ENCODE measurements at places on chromosomes 16 and 17.

DNA sequence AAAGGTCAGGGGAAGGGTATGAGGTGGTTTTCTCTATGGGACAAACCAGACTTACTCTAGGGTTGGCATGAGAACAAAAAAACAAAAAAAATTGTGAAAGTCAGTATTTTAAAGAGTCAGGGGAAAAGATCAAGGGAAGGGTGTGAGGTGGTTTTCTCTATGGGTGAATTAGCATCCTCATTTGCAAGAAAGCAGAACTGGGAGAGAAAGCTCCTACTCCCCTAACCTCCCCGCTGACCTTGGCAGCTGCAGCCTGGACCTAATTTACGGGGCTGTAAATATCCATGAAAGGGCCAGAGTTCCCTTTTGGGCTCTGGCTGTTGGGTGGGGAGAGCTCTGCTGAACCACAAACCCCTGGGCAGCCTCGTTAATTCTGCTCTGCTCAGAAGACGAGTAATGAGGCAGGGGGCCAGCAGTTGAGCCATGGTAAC is 10.6 kb downstream of the RHBDL3 start:
- no peak for DNase-seq

DNA sequence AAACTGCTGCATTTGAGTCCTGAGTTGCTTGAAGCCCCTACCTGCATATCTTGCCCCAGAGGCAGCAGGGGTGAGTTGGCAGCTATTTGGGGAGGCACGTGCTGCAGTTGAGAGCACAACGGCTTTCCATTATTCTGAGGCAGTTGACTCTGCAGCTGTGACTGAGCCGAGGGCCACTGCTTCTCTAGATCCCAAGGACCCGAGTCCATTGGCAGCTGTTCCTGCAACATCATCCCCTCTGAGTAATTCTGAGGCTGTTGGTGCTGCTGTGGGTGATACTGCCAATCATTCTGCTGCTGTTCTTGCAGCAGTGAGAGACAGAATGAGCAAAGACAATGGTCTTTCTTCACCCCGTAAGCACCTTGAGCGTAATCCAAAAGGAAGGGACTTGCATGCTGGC is 12.7 kb downstream of the TERF2IP start:
- no peak for DNase-seq

DNA sequence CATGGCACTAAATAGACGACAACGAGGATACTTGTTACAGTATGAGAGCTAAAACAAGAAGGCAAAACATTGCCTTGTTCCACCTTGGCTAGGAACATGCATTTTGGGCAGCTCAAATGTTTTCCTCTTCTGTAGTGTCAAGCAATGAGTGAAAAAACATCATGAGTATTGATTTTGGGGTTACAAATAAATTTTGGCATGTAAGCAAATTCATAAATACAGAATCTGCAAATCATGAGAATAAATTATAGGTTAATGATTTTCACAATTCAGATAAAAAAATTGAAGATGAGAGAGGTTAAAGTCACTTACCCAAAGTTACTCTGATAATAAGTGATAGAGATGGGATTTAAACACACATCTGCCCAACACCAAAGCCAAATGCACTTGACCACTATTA is 28.4 kb upstream of the NUFIP2 start:
- DNase-seq = no peak

GRCh38 chr16:72875291-72876031 is 172.5 kb downstream of the ZFHX3 start:
- DNase-seq = no peak

DNA sequence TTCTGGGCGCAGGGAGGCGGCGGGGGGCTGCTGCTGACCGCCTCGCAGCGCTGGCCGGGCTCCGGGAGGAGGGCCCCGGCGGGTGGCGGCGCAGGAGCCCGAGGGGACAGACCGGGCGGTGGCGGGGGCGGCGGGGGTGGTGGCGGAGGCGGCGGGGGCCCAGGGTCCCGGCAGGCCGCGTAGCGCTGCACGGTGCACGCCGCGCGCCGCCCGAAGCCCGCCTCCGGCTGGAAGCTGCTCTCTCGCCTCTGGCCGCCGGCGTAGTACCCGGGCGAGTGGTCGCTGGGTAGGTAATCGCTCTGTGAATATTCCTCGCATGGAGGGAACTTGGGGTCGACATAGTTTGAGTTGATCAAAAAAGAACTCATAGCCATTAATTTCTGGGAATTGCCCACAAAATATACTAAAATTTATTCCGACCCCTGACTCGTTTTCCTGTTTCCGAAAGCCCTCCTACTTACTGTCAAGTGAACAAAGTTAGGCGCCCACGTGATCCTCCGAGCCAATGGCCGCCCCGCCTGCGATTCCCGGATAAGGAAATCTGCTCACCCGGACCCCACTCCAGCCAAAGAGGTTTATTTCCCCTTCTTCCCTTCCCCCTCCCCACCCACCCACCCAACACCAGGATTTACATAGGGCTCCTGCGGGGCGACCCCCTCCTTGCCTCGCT is at the start of gene HOXB4:
Gene HOXB4, minus strand, starts transcription at position 405 of the 670 bp plus-strand sequence. Its CDS starts 31 bp downstream, at position 374.
- DNase-seq = peak; percentile 50

DNA sequence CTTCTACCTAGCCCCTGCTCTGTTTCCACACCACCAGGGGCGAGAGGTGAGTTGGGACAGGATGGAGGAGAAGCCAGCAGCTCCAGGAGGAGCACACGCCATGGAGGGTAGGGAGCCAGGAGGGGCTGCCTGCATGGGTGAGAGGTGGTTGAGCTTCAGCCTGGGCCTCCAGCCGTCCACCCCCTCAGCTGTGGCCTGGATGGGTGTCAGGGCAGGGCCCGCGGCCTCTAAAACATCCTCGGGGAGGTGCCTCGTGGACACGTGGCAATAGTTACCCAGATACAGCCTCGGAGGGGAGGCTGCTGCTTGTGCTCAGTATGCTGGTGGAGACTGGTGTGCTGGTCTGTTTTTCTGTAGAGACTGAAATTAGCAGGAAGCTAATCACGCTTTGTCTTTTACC is 104.7 kb upstream of the GSE1 start:
- no peak for DNase-seq

DNA sequence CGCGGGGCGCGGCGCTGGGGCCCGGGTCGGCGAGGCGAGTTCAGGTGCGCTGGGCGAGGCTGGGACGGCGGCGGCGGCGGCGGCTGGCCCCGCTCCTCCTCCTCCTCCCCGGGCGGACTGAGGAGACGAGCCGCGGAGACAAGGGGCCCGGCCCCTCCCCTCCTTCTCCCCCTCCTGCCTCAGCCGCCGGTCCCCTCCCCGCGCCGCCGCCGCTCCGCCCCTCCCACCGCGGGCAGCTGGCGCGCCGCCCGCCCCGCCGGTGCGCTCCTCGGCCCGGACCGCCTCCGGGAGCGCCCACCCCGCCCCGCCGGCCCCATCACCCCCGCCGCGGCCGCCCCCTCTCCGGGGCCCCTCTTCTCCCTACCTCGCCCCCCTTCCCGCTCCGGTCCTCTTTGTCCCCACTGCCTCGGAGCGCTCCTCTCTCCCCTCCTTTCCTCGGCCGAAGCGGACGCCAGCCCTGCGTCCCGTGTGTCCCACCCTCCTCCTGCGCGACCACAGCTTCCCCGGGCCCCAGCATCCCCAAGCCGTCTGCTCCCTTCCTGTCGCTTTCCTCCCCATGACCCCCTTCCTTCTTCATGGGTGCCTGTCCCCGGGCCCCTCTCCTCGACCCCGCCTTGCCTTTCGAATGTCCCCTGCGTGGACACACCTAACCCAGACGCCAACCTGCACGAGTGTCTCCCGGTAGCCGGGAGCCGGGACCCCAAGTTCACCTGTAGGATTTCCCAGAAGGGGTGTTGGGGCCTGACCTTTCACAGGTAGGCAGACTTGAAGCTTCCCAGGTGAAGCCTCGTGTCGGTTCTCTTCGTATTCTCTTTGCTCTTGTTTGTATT is at the start of gene TOX3:
Gene TOX3, minus strand, starts transcription at position 140 of the 830 bp plus-strand sequence. CDS start 420 bp downstream, outside the sequence.
- DNase-seq = no peak

DNA sequence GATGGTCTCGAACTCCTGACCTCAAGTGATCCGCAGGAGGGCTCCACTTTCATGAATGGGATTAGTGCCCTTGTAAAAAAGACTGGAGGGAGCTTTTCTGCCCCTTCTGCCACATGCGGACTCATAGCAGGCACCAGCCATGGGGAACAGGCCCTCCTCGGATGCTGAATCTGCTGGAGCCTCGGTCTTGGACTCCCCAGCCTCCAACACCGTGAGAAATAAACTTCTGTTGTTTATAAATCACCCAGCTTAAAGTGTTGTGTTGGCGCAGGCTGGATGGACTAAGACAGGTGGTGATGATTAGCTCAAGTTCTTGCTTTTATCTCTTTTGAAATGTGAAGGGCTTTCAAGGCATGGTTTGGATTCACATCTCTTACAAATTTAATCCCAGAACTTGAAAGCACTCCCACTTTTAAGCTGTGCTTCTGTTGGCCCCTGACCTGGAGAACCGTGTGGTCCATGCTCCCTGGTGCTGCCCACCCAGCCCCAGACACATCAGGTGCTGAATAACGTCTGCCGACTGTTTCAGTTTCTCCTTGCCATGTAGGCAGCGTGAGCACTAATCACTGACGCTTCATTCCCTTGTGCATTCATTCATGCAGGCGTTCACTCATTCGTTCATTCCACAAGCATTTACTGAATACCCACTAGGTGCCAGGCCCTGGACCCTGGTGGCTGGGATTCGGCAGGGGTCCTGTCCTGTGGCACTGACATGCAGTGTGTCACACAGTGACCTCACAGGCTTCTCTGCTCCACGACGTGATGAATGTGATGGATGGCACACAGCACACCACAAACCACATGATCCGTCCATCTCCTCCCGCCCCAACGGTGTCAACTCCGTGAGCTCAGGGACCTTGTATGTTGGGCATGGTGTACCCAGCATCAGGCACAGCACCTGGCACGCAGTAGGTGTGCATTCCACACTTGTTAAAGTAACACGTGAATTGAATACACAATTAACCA is 8.9 kb downstream of the CIBAR2 start:
- no peak for DNase-seq

DNA sequence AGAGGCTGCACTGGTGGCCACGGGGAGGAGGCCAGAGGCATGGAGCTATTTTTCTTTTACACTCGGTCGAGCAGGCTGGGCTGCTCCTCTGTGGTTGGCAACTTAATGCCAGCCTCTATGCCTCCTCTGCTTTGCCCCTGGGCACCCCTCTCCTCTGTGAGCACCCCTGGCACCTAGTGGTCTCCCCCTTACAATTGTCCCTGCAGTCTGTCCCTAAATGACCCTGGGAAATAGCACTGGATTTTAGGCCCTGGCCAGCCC is 27.0 kb downstream of the LRRC75A start:
- no peak for DNase-seq

DNA sequence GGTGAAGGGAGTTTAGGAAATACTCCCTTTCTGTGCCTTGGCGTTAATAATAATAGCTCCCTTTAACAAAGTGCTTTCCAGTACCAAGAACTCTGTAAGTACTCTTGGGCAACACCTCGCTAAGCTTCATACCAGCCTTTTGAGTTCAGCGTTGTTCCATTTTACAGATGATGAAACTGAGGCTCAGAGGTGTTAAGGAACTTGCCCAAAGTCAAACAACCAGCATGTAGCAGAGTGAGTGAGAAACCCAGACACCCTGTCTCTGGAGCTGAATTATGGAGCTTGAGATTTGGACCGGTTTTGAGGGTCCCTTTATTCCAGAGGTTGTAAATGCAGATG is 607 bp downstream of the KATNIP start:
- no peak for DNase-seq

GRCh38 chr17:39634384-39634871 is 2.5 kb upstream of the STARD3 start:
- DNase-seq = no peak

DNA sequence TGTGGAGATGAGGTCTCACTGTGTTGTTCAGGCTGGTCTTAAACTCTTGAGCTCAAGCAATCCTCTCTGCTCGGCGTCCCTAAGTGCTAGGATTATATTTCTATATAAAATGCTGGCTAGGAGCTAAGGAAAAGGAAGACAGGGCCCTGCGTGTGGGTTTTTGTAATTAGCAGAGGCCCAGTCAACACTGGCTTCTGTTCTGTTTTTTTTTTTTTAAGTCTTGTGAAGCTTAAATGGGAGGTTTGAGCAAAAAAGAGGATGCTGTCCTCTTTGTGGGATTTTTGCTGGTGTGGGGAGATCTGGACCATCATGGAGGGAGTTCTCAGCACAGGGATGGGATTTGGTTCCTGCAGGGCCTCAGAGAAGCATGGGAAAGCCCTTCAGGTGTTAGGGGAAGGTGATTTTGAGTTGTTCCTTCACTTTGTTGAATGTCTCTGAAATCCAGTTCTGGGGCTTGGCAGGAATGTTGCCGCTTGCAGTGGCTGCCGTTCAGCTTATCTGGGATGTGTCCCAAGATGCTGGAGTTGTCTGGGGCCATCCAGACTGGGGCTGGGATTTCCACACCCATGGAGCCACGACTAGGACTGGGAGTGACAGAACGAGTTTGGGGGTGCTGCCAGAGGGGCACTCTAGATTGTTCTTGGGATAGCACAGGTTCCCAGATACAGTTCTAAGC is 4.2 kb downstream of the PYCARD start:
- DNase-seq = no peak

DNA sequence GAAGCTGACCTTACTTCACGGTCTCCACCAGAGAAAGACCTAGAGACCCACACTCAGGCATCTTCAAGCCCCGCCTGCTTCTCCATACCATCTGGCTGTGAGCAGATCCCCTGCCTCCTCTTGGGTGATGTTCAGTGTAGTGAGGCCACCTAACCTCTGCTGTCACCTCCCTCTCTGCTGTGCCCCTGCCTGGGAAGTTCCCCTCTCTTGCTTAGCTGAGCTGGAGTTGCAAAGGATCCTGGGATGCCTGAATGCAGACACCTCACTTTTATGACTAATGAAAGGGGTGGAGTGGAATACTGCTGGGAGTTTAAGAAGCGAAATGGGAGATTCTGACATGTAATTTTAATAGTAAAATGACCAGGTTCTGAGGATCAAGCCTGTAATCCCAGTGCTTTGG is 5.8 kb downstream of the IRX3 start:
- no peak for DNase-seq

DNA sequence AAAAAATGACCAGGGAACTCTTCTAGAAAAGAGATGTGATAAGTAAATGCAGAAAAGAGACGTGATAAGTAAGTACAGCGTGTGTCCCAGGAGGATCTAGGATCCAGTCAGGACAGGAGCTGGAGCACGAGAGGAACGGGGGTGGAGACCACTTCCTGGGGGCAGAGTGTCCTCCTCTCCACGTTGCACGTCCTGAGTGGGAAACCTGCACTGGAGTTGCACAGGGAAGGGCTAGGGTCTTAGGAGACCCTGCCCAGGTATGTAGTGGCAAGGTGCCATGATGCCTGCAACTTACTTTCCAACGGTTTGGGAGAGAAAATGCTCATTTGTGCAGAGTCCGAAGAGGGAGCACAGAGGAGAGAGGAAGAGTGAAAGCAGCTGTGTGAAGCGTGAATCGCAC is 55.8 kb downstream of the RNF213 start:
- DNase-seq = no peak

DNA sequence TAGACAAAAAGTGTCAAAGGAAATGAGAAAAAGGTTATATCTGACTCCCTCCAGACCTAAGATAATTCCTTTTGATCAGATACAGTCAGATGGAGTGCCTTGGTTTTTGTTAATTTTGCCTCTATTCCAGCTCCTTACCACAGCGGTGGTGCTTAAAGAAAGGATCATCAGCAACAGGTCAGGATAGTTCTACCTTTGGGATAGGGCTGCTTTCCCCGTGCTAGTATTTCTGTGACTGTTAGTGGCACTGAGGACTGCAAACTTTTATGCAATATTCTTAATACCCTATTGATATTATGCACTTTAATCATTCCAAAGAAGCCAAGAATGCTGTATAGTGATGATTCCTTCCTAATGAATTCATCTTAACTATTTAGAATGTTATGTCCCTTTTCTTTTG is 24.5 kb downstream of the NQO1 start:
- no peak for DNase-seq
